ENCODE measurements at places on chromosomes 6 and 20.
A peak's percentile ranks its signal among the peaks of the same experiment; 100 is the strongest.

- no peak for DNase-seq
Measured at GRCh38 chr20:17500826-17501225, 30.4 kb downstream of the BFSP1 start.

DNA sequence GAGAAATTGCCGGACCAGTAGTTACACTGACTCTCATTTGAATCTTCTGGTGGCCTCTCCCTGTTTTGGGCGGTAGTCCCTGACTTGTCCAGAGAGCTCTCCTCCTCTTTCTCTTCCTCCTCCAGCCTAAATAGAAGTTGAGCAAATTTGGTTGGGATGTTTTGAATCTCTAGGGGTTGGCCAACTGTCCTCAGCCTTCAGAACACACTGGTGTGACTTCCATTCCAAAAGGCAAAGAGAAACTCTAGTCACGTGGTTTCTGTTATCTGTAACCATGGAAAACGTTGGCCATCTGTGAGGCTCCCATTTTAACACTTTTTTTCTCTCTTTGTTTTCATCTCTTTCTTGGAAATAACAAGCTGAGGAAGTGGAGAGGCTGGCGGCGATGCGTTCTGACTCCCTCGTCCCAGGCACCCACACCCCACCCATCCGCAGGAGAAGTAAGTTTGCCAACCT lies 275.3 kb downstream of the TBC1D7 start:
- no peak for DNase-seq

DNA sequence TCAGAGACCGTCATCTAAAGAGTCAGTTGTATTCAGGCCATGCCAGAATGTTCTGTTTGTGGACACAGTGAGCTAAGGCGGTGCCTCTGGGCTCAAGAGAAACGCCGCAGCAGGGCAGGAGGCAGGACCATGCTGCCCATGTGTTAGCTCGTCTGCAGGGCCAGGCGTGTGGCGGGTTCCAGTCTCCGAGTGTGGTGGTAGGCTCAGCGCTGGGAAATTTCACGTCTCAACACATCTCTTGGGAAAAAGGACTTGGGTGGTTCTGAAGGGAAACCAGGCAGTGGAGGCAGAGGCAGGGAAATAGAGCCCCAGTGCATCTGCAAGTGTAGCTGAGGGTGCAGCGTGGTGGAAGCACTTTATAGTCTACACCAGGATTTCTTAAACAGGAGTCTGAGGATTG lies 56.9 kb upstream of the TAGAP start:
- DNase-seq: no peak

GRCh38 chr20:33653218-33653899 lies 8.8 kb upstream of the C20orf144 start:
- peak; percentile 63 for DNase-seq

GRCh38 chr6:19999319-20000191 lies 162.4 kb downstream of the ID4 start:
- no peak for DNase-seq

DNA sequence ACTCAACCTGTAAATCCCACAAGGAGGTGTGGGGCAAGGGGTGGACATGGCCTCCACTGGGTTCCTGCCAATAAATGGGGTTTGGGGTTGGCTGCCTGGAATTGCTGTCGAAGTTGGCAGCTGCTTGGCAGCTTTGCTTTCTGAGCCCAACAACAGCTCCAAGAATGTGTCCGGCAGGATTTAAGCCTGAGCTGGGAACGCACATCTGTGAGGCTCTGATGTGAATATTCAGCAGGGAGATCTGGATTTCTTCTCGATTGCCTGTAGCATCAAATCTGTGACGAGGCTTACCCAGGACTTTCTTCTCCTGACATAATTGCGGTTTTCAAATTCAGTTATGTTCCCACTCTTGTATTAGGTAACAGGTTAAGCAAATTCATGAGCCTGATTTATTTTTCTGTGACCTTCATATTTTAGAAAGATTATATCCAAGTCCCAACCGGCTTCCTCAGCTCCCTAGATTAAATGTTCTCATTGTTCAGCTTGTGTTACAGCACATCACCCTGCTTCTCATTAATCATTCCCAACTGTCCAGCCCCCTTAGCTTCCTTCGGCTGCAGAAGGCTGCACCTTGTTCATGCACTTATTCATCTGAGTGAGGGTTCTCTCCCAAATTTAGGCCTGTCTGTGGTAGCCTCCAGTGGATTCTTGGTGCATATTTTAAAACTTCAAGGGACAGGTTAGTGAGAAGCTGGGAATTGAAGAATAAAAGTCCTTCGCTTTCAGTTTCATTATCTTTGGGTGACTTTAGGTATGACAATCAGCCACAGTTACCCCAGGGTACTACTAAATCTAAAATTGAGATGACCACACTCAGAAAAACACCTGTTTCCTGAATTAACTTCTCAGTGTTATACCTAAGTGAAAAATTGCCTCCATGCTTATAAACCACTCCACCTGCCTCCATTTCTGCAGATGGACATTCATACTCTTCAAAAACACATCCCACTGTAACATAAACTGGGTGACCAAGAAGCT lies 310.0 kb downstream of the ESR1 start:
- no peak for DNase-seq

GRCh38 chr6:21887231-21888185 lies 294.0 kb downstream of the SOX4 start:
- DNase-seq: peak; percentile 65

DNA sequence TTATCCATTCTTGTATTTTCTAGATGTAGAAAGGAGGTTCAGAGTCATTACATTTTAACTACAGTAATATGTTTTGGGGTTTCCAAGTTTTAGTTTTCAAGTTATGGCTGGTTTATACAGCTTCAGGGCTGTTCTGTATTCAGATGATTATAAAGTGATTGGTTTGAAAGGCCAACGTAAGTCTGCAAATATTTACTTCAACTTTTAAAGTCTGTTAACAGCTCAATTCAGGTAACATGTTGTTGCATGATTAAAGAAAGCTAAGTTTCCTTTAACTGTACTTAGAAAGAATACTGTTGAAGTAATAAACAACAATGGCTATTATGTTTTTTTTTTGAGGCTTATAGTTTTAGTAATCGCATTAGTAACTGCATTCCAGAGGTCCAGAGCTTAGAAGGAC lies 22.8 kb upstream of the GCLC start:
- no peak for DNase-seq

DNA sequence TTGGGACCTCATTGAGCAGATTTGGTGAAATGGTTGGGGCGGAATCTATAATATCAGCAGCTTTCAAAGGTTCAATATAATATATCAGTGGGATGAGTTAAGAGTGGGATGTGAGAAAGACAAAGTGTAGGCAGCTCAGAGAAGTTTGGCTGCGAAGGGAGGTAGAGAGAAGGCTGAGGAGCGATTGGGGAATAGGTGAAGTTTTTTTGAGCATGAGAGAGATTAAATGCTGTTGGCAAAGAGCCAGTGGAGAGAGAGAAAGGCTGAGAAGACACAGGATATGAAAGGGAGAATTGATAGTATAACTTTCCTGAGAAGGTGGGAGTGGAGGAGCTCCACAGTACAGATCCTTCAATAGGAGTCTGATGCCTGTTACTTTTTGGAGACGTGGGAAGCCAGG lies 12.1 kb upstream of the SERINC3 start:
- DNase-seq: no peak

DNA sequence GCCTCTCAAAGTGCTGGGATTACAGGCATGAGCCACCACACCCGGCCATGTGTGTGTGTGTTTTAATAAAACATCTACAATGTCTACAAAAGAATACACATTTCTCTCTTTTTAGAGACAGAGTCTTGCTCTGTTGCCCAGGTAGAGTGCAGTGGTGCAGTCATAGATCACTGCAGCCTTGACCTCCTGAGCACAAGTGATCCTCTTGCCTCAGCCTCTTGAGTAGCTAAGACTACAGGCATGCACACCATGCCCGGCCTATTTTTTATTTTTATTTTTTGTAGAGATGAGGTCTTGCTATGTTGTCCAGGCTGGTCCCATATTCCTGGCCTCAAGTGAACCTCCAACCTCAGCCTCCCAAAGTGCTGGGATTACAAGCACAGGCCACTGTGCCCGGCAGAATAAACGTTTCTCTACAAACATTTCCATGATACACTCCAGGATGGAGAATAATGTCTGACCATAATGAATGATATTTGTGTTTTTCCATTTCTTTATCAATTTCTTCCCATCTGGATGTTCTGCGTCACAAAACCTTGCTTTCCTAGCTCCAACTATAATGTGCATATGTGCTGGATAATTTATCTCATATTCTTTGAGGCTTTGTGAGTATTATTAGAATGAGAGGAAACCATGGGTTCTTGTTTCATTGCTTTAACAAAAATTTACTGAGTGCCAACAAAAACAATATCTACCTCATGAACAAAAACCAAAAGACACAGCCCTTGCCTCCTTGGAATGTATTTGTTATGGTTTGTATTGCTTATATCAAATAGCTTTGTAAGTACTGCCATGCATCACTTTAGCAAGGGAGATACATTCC lies 28.6 kb upstream of the CCN2 start:
- DNase-seq: no peak

DNA sequence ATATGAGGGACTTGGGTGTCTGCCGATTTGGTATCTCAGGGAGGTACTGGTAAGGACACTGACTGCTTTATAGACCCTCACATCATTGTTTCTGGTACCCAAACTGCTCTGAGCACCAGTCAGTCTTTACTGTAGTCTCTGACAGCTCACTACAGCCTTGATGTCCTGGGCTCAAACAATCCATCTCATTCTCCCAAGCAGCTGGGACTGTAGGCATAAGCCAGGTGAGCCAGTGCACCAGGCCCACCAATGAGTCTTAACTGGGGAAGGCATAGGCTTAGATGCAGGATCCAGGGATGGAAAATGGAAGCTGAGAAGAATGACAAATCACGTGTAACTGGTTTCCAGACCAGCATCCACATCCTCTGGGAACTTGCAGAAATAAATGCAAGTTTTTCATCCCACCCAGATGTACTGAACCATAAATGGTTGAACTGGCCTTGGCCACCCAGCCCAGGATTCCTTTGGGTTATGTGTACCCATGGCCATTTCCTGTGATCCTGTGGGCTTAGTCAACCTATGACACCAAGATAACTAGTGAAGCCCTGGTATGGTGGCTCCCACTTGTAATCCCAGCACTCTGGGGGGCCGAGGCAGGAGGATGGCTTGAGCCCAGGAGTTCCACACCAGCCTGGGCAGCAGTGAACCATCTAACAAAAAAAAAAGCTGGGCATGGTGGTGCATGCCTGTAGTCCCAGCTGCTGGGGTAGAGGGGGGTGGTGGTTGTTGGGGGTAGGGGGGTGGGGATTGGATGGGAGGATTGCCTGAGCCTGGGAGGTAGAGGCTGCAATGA lies 5.8 kb downstream of the TUBB start:
- no peak for DNase-seq

DNA sequence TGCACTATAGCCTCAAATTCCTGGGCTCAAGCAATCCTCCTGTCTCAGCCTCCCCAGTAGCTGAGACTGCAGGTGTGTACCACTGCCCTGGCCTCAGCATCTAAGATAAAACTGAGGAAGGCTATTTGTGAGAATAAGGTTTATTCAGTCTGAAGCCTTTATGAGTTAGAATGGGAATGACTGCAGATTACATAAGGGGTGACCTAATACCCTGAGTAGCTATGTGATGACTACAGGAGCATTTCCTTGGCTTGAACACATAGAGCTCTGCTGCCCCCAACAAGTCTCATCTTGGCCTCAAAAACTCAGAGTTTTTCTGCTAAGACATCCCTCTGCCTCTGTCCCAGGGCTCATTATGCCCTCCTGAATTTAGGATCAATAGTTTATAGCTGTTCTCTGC lies 7.6 kb downstream of the GSS start:
- no peak for DNase-seq

- DNase-seq: no peak
Measured at GRCh38 chr6:24394780-24395437, 7.8 kb upstream of the MRS2 start.

DNA sequence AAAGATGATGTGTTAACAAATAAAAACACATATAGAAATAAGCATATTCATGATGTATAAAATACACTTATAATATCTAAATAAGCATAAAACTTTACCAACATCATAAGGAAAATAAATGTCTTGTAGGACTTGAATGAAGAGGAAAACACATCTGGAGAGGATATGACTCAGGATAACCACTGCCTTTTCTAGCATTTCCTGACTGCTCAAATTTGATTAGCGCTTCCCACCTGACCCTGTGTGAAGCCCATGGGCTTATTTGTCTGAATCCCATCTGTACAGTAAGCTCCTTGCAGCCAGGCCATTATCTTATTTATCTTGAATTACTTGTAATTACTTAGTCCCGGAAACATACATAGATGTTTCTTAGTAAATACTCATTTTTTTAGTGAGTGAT lies 608.6 kb downstream of the COL12A1 start:
- no peak for DNase-seq

- DNase-seq: no peak
Measured at GRCh38 chr6:111958534-111958933, 85.3 kb upstream of the FYN start.

GRCh38 chr6:129725341-129725740 lies 15.4 kb upstream of the ARHGAP18 start:
- no peak for DNase-seq

DNA sequence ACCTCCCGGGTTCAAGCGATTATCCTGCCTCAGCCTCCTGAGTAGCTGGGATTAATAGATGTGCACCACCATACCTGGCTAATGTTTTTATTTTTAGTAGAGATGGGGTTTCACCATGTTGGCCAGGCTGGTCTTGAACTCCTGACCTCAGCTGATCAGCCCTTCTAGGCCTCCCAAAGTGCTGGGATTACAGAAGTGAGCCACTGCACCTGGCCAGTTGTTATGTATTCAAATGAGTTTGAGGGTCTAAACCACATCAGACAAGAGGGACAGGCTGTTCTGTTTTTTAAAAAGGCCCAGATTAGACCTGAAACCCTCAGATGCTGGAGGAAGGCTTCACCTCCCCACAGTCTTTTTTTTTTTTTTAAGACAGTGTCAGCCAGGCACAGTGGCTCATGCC lies 4.1 kb upstream of the SPAG4 start:
- no peak for DNase-seq

GRCh38 chr6:70680396-70680795 lies 12.7 kb downstream of the SMAP1 start:
- DNase-seq: no peak

DNA sequence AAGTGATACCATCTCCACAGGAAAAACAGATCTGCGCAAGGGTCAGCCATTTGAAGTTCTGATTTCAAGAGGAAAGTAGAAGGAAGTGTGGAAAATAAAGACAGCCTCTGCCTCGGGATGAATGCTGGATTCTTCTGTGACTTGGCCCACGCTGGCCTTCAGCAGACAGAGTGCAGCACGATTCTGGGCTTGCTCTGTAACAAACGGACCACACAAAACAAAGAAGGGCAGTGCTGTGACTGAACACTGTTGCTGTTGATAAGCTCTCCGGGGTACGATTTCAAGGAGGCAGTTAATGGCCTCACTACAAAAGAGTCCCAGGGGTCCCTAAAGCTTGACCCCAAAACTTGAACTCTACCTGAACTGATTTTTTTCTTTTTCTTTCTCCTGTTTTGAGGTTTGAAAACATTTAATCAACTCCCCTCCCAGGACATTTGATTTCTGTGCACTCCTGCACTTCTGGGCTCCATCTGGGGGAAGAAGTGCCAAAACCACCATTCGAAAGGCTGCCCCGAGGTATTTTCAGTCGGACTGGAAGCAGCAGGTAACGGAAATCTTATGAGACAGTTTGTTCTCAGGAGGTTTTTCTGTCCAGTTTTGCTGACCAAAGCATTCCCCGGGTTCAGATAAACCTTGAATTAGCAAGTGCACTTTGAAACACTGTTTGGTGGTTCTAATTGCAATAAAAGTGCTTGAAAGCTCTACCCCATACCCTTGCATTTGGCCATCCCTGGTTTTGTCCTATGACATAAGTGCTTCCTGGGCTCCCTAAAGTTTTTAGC lies 189.6 kb downstream of the MYLK4 start:
- DNase-seq: no peak

- no peak for DNase-seq
Measured at GRCh38 chr6:40611434-40611833, 24.3 kb upstream of the LRFN2 start.

GRCh38 chr20:31674895-31675827 lies 37.4 kb downstream of the COX4I2 start:
- DNase-seq: no peak

Data from NCI-H2081 (cell line).